Ovary (tissue), 10 donors: ENCODE measurements at places on chromosomes 13 and 19. TPM values are rescaled to one million over a fixed set of nuclear protein-coding genes. Genes with fewer than 3 reads are reported as not detected.

DNA sequence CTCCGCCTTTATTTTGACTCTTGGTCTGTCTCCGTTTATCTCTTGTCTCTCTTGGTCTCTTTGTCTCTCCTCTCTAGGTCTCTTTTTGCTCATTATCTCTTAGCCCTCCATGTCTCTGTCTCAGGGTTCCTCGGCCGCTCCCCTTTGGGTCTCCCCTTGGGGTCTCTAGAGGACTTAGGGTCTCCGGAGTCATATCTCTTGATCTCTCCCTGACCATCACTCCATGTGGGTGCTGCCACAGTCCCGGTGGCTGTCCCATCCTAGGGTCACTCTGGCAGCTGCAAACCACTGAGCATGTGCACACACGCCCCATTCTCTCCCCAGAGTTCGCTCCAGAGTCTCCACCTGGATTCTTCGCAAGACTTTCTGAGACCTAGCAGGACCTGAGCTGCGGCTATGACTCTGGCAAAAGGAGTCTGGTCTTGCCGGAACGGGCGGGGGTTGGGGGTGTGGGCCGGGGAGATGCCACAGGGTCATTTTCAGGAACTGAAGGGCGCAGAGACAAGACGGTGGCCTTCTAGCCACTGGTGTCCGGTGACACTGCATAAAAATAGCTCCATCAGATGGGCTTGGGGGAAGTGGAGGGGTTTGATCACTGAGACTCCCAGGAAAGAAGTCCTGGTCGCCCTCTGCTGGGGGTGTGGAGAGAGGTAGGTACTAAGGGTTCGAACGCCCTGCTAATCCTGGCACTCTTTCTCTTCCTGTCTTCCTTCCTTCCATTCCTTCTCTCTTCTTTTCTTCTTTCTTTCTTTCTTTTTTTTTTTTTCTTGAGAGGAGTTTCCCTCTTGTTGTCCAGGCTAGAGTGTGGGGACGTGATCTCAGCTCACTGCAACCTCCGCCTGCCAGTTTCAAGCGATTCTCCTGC, 1.2 kb upstream of the KCNA7 start:
- H3K27ac ChIP-seq, result no peak overlapping the region
- peaks cover 3% of the 10 kb centered on the region for H3K27me3 ChIP-seq
- no peak for DNase-seq
- H3K36me3 ChIP-seq, result no peaks in the 10 kb centered on the region

GRCh38 chr13:73519396-73520116, 460.8 kb downstream of the KLF5 start:
- no peak for DNase-seq
- H3K4me1 ChIP-seq, result no peaks in the 10 kb centered on the region
- H3K4me3 ChIP-seq, result no peak overlapping the region
- no peaks in the 10 kb centered on the region for H3K36me3 ChIP-seq
- no peak overlapping the region for H3K27ac ChIP-seq
- no peaks in the 10 kb centered on the region for H3K27me3 ChIP-seq

GRCh38 chr13:43196086-43196621, 172.8 kb downstream of the DNAJC15 start:
- no peaks in the 10 kb centered on the region for H3K27me3 ChIP-seq
- H3K36me3 ChIP-seq, result no peaks in the 10 kb centered on the region
- DNase-seq, result peak; percentile 61
- peaks cover 7% of the 10 kb centered on the region for H3K4me1 ChIP-seq
- H3K4me3 ChIP-seq, result no peak overlapping the region
- H3K27ac ChIP-seq, result no peak overlapping the region

DNA sequence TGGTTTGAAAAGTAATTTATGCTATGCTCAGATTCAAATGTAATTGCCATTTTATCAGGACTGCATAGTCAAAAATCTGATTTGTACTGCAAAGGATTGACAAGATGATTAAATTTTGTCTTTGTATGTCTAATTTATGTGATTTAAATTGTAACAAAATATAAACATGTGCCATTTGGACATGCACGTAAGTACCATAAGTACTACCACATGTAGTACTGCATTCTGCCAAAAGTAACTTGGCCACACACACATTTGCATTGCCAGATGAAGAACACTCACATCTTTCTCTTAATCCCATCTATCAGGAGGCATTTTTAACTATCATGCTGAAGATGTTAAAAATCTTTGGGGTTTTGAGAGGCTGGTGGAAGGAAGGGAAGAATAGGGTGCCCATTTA, 133.3 kb downstream of the KLF12 start:
- no peak overlapping the region for H3K27ac ChIP-seq
- DNase-seq, result no peak
- no peaks in the 10 kb centered on the region for H3K4me1 ChIP-seq
- no peaks in the 10 kb centered on the region for H3K36me3 ChIP-seq

- no peaks in the 10 kb centered on the region for H3K36me3 ChIP-seq
- H3K27ac ChIP-seq, result no peak overlapping the region
- no peak for DNase-seq
- H3K27me3 ChIP-seq, result no peaks in the 10 kb centered on the region
These were observed 39.1 kb downstream of the ACTN4 start for GRCh38 chr19:38686530-38686888.

- no peak for DNase-seq
- no peaks in the 10 kb centered on the region for H3K27me3 ChIP-seq
- peaks cover 8% of the 10 kb centered on the region for H3K4me1 ChIP-seq
- no peaks in the 10 kb centered on the region for H3K36me3 ChIP-seq
- no peak overlapping the region for H3K4me3 ChIP-seq
- H3K27ac ChIP-seq, result no peak overlapping the region
These were observed 11.5 kb downstream of the FAM187B start for GRCh38 chr19:35216833-35217648.

GRCh38 chr13:45851171-45851921, at the start of gene SIAH3:
SIAH3 (minus strand) TSS chr13:45851753; CDS start chr13:45851629, 124 bp downstream.
- H3K27ac ChIP-seq, result no peak within 1 kb of the TSS
- H3K4me1 ChIP-seq, result peaks cover 2% of the 10 kb centered on the region
- no peaks in the 10 kb centered on the region for H3K27me3 ChIP-seq

DNA sequence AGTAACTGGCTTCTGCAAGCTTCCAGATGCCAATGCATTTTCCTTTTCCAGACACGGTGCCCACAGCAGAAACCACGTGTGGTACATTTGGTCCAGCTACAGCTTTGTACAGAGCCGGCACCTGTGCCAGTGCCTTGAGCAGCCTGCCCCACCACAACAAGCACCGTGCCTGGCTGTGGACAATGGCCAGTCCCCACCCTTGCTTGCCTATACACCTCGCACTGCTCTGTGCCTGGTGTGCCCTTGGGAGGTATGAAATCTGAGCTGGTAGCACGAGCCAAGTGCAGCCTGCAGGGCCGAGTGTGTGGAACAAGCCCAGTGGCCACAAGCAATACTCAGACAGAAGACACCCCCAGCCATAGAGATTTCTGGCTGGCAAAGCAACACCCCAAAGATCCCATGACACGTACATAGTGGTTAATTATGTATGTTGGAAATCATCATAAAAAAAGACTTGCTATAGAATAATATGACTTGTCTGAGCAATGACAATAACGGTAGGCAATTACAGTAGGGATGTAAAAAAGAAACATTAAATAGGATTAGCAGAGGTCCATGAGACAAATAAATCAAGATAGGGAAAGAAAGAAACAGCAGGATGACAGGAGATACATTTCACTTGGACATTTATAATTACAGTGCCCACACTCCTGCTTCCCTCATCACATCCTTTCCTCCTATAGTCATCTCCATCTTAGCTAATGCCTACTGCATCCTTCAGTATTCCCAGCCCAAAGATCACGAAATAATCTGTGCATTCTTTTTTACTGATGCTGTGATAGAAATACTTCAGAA, 1399.5 kb downstream of the PCDH9 start:
- no peak overlapping the region for H3K27ac ChIP-seq
- DNase-seq, result no peak
- no peaks in the 10 kb centered on the region for H3K36me3 ChIP-seq
- no peaks in the 10 kb centered on the region for H3K4me1 ChIP-seq

DNA sequence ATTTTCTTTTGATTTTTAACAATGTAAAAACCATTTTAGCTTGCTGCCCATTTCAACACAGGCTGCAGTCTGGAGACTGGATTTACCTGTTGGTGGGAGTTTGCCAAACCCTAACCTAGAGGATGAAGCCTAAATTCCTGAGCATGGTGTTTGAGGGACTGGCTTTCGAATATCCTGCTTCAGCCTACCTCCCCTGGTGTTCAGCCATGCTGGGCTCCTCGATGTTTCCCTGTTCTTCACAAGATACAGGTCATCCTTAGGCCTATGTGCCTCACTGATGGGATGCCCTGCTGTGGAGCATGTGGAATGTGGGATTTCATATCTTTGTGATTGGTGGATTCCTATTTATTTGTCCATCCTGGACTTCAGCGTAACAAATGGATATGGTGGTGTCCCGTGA, 20.4 kb upstream of the ERCC5 start:
- no peak overlapping the region for H3K27ac ChIP-seq
- DNase-seq, result no peak
- no peaks in the 10 kb centered on the region for H3K36me3 ChIP-seq
- H3K4me3 ChIP-seq, result no peak overlapping the region

GRCh38 chr19:48872182-48872883, at the start of gene PPP1R15A:
PPP1R15A (plus strand) TSS chr19:48872421; CDS start chr19:48873234, 813 bp downstream.
- peak within 1 kb of the TSS; percentile 97 for H3K4me3 ChIP-seq
- H3K4me1 ChIP-seq, result peaks cover 17% of the 10 kb centered on the region
- H3K27me3 ChIP-seq, result no peaks in the 10 kb centered on the region
- DNase-seq, result peak; percentile 99
- no peaks in the 10 kb centered on the region for H3K36me3 ChIP-seq

- peaks cover 22% of the 10 kb centered on the region for H3K4me1 ChIP-seq
- no peaks in the 10 kb centered on the region for H3K36me3 ChIP-seq
- DNase-seq, result peak; percentile 75
These were observed 6.5 kb downstream of the RAB11B start for GRCh38 chr19:8396563-8397203.

GRCh38 chr19:329876-330275, 14.7 kb downstream of the MIER2 start:
- no peaks in the 10 kb centered on the region for H3K4me1 ChIP-seq
- no peak overlapping the region for H3K27ac ChIP-seq
- no peak for DNase-seq
- H3K4me3 ChIP-seq, result no peak overlapping the region
- no peaks in the 10 kb centered on the region for H3K27me3 ChIP-seq

DNA sequence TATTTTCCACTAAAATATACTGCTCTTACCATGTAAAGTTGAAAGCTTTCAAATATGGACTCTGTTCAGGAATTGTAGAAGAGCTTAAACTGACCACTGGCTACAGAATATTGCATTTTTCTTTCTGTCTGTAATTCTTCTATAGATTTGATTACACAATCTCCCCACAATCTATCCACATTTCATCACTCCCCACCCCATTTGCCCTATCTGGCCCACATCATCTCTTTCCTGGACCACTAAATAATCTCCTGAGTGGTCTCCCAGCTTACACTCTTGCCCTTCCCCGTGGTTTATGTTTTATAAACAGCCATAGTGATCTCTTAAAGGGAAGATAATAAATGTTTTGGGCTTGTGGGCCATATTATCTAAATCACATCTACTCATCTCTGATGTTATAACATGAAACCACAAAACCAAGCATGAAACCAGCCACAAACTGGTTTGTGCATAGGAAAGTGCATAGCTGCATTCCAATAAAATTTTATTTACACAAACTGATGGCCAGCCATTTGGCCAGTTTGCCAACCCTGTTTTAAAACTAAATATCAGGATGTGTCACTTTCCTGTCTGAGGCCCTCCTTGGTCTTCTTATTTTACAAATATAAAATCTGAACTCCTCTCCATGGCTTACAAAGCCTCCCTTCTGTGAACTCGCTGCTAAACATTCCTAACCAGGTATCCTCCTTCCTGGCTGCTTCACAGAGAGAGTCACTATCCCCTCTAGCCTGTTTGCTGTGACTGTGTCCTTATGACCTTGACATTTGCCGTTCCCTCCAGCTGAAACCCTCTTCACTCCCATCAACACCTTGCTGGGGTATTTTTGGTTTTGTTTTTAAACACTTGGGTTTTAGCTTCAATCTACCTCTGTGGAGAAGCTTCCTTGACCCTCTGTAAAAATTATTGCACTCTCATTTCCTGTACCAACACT, 500.9 kb downstream of the GPC6 start:
- no peak overlapping the region for H3K27ac ChIP-seq
- H3K4me1 ChIP-seq, result peaks cover 11% of the 10 kb centered on the region
- H3K36me3 ChIP-seq, result no peaks in the 10 kb centered on the region
- H3K27me3 ChIP-seq, result no peaks in the 10 kb centered on the region

DNA sequence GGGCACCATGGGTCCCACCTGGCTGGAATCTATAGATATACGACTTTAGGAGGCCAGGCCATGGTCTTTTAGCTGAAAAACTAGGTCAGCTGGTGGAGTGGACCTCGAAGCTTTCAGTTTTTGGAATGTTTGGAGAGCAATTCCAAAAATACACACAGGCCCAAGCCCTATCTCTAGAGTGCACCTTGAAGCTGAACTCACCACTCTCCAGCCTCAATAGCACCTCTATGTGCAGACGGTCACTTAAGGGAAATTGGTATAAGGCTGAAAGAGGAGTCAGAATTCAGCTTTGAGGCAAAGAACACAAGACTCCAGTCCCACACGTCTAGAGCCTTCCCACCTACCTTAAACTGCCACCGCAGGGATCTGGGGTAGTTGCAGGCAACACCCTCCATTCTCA, 56.4 kb upstream of the KATNAL1 start:
- no peak overlapping the region for H3K4me3 ChIP-seq
- no peaks in the 10 kb centered on the region for H3K36me3 ChIP-seq
- H3K4me1 ChIP-seq, result no peaks in the 10 kb centered on the region
- no peaks in the 10 kb centered on the region for H3K27me3 ChIP-seq
- no peak for DNase-seq

- peak overlapping the region; percentile 97 for H3K27ac ChIP-seq
- DNase-seq, result no peak
- H3K4me3 ChIP-seq, result peak overlapping the region; percentile 75
- H3K36me3 ChIP-seq, result no peaks in the 10 kb centered on the region
- no peaks in the 10 kb centered on the region for H3K27me3 ChIP-seq
These were observed 517 bp downstream of the GTF2F1 start for GRCh38 chr19:6392221-6393073.

- no peak overlapping the region for H3K27ac ChIP-seq
- DNase-seq, result no peak
- H3K36me3 ChIP-seq, result no peaks in the 10 kb centered on the region
- H3K4me1 ChIP-seq, result peaks cover 25% of the 10 kb centered on the region
These were observed 24.4 kb upstream of the C1QTNF9 start for GRCh38 chr13:24284889-24285565.

GRCh38 chr19:45641274-45642105, 2.3 kb upstream of the EML2 start:
- peaks cover 3% of the 10 kb centered on the region for H3K27me3 ChIP-seq
- H3K27ac ChIP-seq, result peak overlapping the region; percentile 11
- peak; percentile 79 for DNase-seq
- H3K4me3 ChIP-seq, result peak overlapping the region; percentile 24
- no peaks in the 10 kb centered on the region for H3K36me3 ChIP-seq
- H3K4me1 ChIP-seq, result peaks cover 4% of the 10 kb centered on the region

- H3K4me3 ChIP-seq, result no peak overlapping the region
- no peaks in the 10 kb centered on the region for H3K36me3 ChIP-seq
- H3K4me1 ChIP-seq, result no peaks in the 10 kb centered on the region
- no peaks in the 10 kb centered on the region for H3K27me3 ChIP-seq
These were observed 18.7 kb downstream of the MISP start for GRCh38 chr19:769616-770015.

- H3K4me3 ChIP-seq, result no peak overlapping the region
- H3K4me1 ChIP-seq, result peaks cover 8% of the 10 kb centered on the region
- no peak overlapping the region for H3K27ac ChIP-seq
These were observed 8.3 kb downstream of the PGLYRP1 start for GRCh38 chr19:46014534-46014933.

ZNF534 gene
- total RNA-seq, result 0.30 TPM

KLK8 gene
- 0.60 TPM for total RNA-seq

PRR22 gene
- 0.80 TPM for total RNA-seq

KANK3 gene
- 6.8 TPM for total RNA-seq

CYP2A6 gene
- 1.4 TPM for total RNA-seq

KLF2 gene
- total RNA-seq, result 69.5 TPM
